Activated CD8-positive, alpha-beta memory T cell treated with anti-CD3 and anti-CD28 coated beads for 48 hours (primary cell): ENCODE measurements at places on chromosomes 5 and 9.

GRCh38 chr5:59897075-59897474 lies 3.5 kb upstream of the PDE4D start:
- no peak for DNase-seq

DNA sequence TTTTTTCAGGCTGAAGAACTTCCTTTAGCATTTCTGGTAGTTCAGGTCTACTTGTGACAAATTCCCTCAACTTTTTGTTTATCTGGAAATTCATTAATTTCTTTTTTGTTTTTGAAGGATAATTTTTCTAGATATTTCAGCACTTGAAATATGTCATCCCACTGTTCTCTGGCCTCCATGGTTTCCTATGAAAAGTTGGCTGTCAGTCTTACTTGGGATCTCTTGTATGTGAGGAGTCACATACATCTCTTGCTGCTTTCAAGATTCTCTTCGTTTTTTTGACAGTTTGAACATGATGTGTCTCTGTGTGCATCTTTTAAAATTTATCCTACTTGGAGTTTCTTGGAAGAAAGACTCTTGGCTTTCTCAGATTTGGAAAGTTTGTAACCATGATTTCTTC lies 79.5 kb downstream of the RIC1 start:
- no peak for DNase-seq

DNA sequence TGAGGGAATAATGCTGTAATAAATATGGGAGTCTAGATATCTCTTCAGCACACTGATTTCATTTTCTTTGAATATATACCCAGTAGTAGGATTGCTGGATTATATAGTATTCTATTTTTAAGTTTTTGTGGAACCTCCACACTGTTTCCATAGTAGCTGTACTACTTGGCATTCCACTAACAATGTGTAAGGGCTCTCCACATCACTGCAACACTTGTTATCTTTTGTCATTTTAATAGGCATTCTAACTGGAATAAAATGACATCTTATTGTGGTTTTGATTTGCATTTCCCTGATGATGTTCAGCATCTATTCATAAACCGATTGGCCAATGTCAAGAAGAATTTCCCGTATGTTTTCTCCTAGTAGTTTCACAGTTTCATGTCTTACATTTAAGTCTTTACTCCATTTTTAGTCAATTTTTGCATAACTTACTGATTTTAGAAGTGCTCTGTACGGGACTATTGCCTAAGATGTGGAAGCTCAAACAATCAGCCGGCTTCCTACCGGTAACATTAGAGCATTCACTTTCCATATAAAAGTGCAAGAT lies 1078.8 kb downstream of the TAF11L14 start:
- no peak for DNase-seq

GRCh38 chr5:5800801-5801761 lies 378.6 kb downstream of the ICE1 start:
- no peak for DNase-seq

GRCh38 chr9:38412751-38413150 lies 11.5 kb downstream of the IGFBPL1 start:
- no peak for DNase-seq

- DNase-seq: no peak
These were observed 32.8 kb upstream of the ADAMTS2 start for GRCh38 chr5:179378116-179378440.

- DNase-seq: no peak
These were observed 145.4 kb upstream of the RAD23B start for GRCh38 chr9:107137495-107138202.

GRCh38 chr5:154476354-154477205 lies 1.4 kb downstream of the HAND1 start:
- no peak for DNase-seq

DNA sequence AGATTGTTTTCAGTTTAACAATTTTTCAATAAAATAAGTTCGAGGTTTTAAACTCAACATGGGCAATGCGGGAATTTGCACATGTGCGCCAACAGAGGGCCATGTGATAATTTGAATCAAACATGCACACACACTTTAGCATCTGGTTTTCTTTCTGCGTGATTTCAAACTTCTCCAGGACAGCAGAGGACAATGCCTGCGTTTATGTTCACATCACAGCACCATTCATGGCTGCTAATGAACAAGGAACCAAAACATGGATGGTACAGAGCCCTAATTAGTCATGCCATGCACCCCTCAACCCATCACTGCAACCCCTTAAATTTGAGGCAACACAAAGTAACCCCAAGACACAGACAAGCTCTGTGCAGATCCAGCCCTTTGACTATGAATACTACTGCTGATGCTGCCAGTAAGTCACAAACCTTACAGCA lies 2.8 kb downstream of the SHC3 start:
- DNase-seq: no peak

DNA sequence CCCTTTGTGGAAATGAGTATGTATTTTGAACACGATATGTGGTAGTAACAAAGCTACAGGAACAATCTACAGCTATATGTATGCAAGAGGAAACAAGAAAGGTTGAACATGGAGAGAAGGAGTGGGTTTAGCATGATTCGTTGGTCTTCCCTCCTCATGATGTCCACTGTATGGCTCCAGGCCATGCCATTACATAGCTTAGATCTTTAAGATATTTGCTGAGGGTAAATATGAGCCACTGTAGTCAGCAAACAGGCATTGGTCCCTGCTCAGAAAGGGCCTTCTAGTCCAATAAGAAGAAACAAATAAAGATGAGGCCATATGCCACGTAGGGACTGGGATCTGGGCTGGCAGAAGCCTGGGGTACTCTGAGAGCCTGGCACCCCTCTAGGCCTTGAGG lies 543.2 kb upstream of the SGCD start:
- DNase-seq: no peak

DNA sequence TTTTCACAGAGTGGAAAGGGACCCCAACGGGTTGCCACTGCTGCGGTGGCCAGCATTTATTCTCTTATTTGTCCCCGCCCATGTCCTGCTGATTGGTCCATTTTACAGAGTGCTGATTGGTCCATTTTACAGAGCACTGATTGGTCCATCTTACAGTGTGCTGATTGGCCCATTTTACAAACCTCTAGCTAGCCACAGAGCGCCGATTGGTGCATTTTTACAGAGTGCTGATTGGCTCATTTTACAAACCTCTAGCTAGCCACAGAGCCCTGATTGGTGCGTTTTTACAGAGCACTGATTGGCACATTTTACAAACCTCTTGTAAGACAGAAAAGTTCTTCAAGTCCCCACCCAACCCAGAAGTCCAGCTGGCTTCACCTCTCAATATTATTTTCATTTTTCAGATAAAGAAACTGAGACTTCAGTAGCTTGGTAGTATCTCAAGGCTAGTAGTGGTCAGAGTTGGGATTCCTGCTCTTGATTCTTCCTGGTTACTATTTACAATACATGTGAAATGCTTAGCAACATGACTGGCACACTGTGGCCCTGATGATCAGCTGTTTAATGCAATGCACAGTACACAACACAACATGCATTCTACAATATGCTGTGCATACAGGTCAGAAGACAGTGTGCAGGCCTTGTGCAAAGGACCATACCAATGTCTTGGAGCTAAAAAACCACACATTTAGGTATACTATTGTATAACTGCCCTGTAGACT lies 63.6 kb upstream of the BOD1 start:
- no peak for DNase-seq

GRCh38 chr5:55601628-55602027 lies 66.9 kb upstream of the PLPP1 start:
- DNase-seq: no peak

- DNase-seq: no peak
These were observed 31.0 kb downstream of the TNPO1 start for GRCh38 chr5:72847439-72847838.

DNA sequence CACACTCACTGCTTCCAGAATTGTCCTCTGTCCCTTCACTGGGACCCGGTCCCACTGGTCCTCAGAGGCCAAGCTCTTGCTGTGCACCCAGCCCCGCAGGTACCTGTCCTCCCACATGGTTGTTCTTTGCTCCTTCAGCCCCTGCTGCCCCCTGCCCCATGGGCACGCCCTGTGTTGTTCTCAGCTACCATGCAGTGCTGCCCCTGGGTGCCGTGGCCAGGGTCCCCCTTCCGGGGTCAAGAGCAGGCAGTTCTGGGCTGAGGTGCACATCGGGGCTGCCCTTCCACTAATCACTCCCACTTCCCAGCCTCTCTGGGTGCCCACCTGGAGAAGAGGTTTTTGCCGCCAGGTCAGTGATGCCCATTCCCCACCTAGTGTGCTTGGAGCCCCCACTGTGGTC lies 31.9 kb upstream of the SUSD3 start:
- no peak for DNase-seq

DNA sequence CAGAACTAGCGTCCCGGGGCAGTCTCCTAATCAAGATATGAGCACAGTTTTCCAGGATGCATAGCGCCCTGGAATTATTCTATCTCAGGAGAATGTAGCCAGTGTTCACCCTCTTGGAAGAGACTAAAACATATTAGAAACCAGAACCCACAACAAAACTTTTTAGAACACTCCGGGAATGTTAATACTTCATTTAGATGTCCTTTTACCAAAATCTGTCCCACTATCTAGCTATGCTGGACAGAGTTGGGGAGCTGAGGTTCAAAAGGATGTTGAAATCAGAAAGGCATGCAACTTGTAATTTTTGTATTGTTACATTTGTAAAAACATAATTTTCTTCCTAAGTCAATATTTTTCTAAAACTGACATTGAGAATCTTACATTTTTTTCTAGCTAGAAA lies 386.5 kb upstream of the RFX3 start:
- DNase-seq: no peak

DNA sequence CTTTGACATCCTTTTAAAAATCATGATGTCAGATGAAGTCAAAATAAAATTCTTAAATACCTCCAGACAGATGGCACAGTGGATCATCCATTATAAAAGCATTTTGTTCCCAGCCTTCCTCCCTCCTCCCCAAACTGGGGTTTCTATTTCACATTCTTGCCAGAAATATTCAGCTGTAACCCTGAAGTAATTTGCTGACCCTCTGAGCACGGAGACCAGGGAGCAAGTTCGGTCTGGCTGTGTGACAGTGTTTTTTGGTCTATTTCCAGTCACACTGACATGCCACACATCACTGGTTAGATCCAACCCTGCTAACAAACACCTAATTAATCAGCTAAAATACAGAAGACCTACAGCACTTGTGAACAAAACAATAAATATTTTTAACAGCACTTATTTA lies 126.2 kb upstream of the DMRT1 start:
- DNase-seq: no peak

DNA sequence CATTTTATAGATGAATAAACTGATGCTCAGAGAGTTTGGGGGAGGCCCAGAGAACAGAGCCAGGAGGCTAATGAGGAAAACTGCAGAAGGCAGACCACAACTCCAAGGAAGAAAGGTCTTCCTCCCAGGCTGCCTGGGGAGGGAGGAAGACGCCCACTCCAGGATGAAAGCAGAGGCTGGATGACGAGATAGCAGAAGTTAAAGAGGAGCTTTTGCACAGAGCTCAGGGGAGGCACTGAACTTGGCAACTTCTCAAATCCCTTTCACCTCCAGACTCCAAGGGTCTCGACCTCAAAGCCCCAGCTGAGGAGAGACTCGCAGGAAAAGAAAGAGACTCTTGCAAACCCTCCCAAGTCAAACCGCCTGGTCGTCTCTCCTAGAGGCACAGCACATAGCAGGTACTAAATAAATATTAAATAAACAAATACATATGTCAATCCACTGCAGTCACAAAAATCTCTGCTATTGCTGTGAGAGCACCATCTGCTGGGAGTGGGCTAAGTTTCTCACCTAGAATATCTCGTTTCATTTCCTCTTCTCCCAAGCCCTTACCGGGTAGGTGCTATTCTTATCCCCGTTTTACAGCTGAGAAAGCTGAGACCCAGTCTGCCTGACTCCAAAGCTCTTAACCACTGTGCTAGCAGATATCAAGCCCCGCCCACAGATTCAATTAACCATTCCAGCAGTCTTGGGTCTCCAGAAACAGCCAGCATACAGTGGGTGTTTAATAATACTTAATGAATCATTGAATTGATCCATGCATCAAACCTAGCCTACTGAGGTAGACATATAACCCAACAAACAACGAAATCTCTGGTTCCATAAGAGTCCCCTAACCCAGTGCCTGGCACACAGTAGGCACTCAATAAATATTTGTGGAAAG lies 97.8 kb upstream of the HAND1 start:
- DNase-seq: no peak

GRCh38 chr9:110160123-110160522 lies 47.8 kb downstream of the C9orf152 start:
- DNase-seq: no peak

DNA sequence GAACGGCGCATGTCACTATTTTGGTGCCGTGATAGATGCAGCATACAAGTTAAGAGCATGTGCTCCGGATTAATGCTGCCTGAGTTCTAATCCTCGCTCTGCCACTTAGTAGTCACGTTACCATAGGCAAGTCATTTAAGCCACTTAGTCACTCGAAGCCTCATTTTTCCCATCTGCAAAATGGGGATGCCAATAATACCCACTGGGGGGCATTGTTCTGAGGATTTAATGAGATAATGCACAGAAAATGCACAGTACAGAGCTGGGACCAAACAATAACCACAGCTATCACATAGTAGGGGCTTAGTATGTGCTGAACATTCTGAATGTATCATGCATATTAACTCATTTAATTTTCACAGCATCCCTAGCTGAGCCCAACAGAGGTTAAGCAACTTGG lies 9.1 kb downstream of the NIPAL4 start:
- no peak for DNase-seq

- DNase-seq: no peak
These were observed 136.6 kb upstream of the OTULINL start for GRCh38 chr5:14445013-14445412.

DNA sequence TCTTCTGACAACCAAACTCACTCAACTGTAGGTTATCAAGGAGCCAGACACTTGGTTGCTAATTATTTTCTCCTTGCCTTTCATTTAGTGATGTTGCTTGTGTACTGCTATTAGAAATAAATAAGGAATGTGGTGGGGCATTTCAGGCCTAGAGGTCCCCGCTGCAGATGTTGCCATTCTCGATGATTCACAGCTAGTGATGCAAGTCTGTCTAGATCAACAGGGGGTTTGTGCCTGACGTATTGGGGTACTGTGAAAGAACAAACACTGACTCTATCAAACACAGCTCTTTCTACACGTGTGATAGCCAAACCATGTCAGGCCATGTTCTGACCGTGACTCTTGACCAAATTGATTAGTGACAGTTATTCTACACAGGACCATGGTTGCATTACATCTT lies 144.7 kb downstream of the OSTF1 start:
- DNase-seq: no peak

DNA sequence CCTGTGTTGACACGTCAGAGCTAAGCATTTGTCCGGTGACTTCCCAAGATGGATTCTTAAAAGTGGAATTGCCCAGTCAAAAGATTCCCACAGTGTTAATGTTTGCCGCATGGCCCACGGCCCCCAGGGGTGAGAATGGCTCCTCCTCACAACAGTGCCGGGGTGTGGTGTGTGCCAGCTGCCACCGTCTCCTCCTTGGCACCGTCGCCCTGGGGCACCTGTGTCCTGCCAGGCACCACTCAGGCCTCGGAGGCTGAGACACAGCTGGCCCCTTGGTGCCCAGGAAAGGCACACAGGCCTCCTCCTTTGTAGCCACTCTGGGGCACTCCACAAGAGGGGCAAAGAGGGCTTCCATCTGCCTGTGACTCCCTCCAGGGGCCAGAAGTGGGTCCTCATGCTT lies 4.3 kb downstream of the KCNT1 start:
- DNase-seq: no peak
